ENCODE measurements at places on chromosomes 5 and 9.

GRCh38 chr9:35341585-35341984, 148.3 kb upstream of the RUSC2 start:
- peak; percentile 52 for DNase-seq

DNA sequence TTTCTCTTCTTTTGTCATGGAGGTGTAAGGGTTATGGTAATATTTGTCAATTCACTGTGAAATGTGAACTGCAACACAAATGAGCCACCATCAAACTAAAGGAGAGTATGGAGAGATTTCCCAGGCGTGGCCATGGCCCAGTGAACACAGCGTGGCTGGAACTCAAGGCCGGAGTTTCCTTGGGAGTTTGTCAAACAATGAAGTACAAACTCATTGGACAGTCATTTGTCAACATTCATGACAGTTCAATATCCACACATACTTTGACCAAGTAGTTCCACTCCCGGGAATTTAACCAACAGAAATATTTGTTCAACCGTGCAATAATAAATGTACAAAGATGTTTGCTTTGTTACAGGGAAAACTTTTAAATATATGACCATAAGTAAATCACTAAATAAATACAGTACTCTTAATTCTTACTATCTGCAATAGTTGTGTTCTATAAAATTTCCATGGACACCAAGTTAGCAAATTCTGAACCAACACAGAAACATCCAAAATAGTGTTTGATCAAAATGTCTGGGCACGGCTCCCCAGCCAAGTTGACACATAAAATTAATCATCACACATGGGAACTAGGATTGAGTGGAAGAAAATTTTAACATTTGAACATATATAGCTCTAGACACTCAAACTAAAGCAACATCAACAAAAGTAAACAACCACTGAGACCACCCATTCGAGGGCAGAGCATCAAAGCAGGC, 87.1 kb downstream of the DIRAS2 start:
- DNase-seq, result no peak

GRCh38 chr5:108432024-108432423, 50.1 kb upstream of the FBXL17 start:
- DNase-seq, result peak; percentile 31

GRCh38 chr5:172919525-172920446, 39.4 kb upstream of the RPL26L1 start:
- DNase-seq, result peak; percentile 52

- no peak for DNase-seq
Measured at GRCh38 chr5:1226231-1226630, 1.1 kb downstream of the SLC6A18 start.

- no peak for DNase-seq
Measured at GRCh38 chr9:132795511-132796303, 82.4 kb downstream of the AK8 start.

GRCh38 chr9:90107726-90108655, 503.2 kb downstream of the GADD45G start:
- no peak for DNase-seq

DNA sequence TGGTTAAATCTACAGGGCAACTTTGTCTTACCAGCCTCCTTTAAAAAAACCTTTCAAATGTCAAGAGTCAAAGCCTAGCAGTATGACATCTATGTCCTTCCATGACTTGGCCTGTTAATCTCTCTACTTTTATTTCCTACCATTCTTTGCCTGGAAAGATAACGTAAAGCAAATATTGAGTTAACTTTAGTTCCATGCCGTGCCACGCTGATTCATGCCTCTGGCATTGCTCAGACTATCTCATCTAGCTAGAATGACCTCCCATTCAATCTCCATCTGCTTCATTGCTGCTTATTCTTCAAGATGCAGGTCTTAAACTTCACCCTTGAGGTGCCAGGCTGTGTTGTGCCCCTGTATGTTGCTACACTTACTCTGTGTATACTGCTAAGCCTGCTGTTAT, 729.8 kb downstream of the EFNA5 start:
- peak; percentile 91 for DNase-seq

DNA sequence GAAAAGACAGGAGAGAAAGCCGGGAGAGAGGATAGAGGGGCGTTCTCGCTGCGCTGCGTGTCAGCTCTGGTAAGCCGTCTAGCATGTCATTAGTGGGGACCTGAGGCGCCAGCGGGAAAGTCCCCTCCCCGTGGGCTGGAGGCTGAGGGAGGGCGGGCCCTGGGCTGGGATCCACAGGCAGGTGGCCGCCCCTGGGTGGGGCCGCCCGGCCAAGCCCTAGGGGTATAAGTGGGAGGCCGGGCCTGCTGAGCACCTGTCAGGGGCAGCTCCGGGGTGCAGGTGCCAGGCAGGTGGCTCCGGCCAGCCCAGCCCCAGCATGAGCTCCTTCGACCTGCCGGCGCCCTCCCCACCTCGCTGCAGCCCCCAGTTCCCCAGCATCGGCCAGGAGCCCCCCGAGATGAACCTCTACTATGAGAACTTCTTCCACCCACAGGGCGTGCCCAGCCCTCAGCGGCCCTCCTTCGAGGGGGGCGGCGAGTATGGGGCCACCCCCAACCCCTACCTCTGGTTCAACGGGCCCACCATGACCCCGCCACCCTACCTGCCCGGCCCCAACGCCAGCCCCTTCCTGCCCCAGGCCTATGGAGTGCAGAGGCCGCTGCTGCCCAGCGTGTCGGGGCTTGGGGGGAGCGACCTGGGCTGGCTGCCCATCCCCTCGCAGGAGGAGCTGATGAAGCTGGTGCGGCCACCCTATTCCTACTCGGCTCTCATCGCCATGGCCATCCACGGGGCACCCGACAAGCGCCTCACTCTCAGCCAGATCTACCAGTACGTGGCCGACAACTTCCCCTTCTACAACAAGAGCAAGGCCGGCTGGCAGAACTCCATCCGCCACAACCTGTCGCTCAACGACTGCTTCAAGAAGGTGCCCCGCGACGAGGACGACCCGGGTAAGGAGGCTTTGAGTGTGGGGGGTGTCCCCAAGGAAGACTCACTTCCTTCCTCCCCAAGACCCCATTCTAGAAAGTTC, at the start of gene FOXI1:
TSS of gene FOXI1 (plus strand) at position 256 of the 970 bp plus-strand sequence. CDS start at position 317, 61 bp downstream.
- DNase-seq, result no peak

GRCh38 chr9:4077499-4078102, 222.3 kb downstream of the GLIS3 start:
- DNase-seq, result peak; percentile 70

GRCh38 chr9:100601216-100601615, 23.3 kb downstream of the CAVIN4 start:
- DNase-seq, result peak; percentile 50

GRCh38 chr5:66012271-66012670, 85.9 kb downstream of the ERBIN start:
- DNase-seq, result no peak

Data from amniotic epithelial cell (primary cell).